Activated CD4-positive, alpha-beta memory T cell treated with anti-CD3 and anti-CD28 coated beads for 36 hours (primary cell): ENCODE measurements at places on chromosomes 3 and 15. TPM values are rescaled to one million over a fixed set of nuclear protein-coding genes. Genes with fewer than 3 reads are reported as not detected.

Gene TM4SF18
- not detected for total RNA-seq

Gene LOXL1
- 2.5 TPM for total RNA-seq

DNA sequence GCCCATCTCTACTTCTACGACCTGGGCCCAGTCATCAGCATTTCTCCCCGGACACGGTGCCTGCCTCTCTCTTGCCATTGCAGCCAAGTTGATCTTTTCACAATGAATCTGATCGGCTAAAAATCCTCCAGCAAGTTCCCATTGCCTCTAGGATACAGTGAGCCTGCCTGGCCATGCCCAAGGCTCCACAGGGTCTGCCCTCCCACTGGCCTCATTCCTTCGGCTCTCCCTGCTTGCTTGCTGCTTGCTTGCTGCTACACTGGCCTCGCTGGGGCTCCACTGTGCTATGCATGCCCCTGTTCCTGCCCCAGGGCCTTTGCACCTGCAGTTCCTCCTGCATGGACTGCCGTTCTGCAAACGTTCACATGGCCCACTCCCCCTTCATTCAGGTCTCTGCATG is 2.0 kb downstream of the ABTB1 start:
- no peak for DNase-seq
- H3K27me3 ChIP-seq: no peaks in the 10 kb centered on the region
- no peaks in the 10 kb centered on the region for H3K36me3 ChIP-seq
- no peak overlapping the region for H3K4me3 ChIP-seq
- no peak overlapping the region for H3K27ac ChIP-seq

DNA sequence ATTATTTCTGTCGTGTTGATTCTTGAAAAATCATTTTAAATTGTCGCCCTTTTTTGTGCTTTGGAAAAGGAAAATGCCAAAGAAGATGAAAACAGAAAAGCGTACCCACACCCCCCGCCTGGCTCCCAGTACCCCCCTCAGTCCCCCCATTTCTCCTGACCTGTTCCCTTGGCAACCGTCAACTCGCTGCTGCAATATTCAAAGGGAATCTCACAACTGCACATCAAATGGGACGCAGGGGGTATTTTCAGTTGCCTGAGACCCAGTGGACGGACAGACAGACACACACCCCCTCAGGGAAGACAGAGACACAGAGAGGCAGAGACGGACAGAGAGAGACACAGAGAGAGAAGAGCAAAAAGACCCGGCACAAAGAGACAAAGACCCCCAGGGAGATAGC is 83.5 kb upstream of the PRR20G start:
- H3K4me3 ChIP-seq: no peak overlapping the region
- no peak overlapping the region for H3K27ac ChIP-seq
- no peaks in the 10 kb centered on the region for H3K36me3 ChIP-seq
- no peak for DNase-seq

DNA sequence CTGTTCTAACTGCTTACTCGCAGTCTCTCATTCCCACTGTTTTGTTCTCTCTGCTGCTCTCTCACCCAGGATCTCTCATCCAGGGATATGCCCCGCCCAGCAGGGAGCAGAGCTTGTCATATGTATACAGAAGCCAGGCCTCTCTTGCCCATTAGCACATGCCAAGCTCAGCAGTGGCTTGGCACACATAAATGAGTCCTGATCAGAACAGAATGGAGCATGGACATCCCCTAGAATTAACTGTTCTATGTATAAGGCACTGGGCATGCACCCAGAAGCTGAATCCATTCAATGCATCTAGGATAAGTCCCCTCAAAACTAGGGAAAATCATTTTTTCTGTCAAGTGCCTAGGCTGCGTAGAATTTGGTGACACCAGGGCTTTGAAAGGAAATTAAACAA is 61.6 kb downstream of the IGSF11 start:
- H3K4me1 ChIP-seq: peaks cover 3% of the 10 kb centered on the region
- H3K36me3 ChIP-seq: no peaks in the 10 kb centered on the region
- DNase-seq: no peak
- no peak overlapping the region for H3K27ac ChIP-seq
- H3K4me3 ChIP-seq: no peak overlapping the region

GRCh38 chr3:169699536-169700050 is 36.1 kb upstream of the MECOM start:
- H3K27me3 ChIP-seq: peaks cover 20% of the 10 kb centered on the region
- H3K27ac ChIP-seq: no peak overlapping the region
- H3K4me3 ChIP-seq: no peak overlapping the region

DNA sequence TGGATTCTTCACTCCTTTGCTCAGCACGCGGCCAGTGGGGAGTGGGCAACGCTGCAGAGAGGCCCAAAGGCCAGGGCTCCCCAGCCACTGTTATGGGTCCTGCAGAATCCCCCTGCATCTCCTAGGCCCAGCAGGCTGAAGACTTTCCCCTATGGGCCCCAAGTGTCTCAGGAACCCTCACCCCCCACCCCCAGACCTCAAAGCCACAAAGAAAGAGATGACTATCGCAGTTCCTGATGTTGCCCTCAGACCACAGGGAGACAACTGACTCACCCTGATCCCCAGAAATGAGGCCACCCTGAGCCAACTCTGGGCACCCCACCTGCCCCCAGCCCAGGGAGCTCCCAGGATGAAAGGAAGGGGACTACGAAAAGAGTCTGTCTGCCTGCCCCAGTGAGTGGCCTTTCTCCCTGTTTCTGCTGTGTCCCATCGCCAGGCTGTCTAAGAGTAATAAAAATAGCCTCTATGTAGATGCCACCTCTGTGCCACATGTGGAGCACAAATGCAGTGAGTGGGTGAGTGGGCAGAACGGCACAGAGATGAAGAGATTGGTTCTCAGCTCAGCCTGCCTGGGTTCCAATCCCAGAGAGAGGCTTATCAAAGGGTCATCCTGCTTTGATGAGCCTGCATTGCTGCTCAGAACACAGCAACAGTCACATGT is 283.0 kb downstream of the UACA start:
- no peak overlapping the region for H3K4me3 ChIP-seq
- peaks cover 33% of the 10 kb centered on the region for H3K4me1 ChIP-seq
- H3K27ac ChIP-seq: peak overlapping the region; percentile 50
- H3K27me3 ChIP-seq: peaks cover 51% of the 10 kb centered on the region
- DNase-seq: peak; percentile 89

GRCh38 chr3:81199587-81199986 is 561.9 kb downstream of the GBE1 start:
- no peak overlapping the region for H3K4me3 ChIP-seq
- no peaks in the 10 kb centered on the region for H3K4me1 ChIP-seq
- H3K27me3 ChIP-seq: no peaks in the 10 kb centered on the region
- no peaks in the 10 kb centered on the region for H3K36me3 ChIP-seq

GRCh38 chr15:69451951-69452691 is 497 bp upstream of the RPLP1 start:
- no peaks in the 10 kb centered on the region for H3K27me3 ChIP-seq
- peak; percentile 46 for DNase-seq
- H3K4me1 ChIP-seq: peaks cover 23% of the 10 kb centered on the region
- H3K36me3 ChIP-seq: peaks cover 48% of the 10 kb centered on the region

GRCh38 chr3:131326307-131326706 is 55.3 kb upstream of the NUDT16 start:
- peaks cover 2% of the 10 kb centered on the region for H3K27me3 ChIP-seq
- no peaks in the 10 kb centered on the region for H3K36me3 ChIP-seq
- DNase-seq: no peak
- H3K27ac ChIP-seq: no peak overlapping the region
- no peak overlapping the region for H3K4me3 ChIP-seq
